ENCODE measurements at places on chromosomes 1 and 21. TPM values are rescaled to one million over a fixed set of nuclear protein-coding genes. Genes with fewer than 3 reads are reported as not detected.

SPRR2A gene
- not detected for total RNA-seq

TTF2 gene
- total RNA-seq = 14.0 TPM

EFCAB14 gene
- total RNA-seq = 25.9 TPM

ARTN gene
- total RNA-seq = 0.33 TPM

PLA2G2C gene
- total RNA-seq = not detected

EXO1 gene
- 22.2 TPM for total RNA-seq

CRNN gene
- not detected for total RNA-seq

PDE4B gene
- total RNA-seq = 4.5 TPM

LCE6A gene
- not detected for total RNA-seq

OR2T34 gene
- not detected for total RNA-seq

AADACL4 gene
- total RNA-seq = not detected

C1QC gene
- not detected for total RNA-seq

TOMM20 gene
- total RNA-seq = 105 TPM

NFASC gene
- total RNA-seq = 1.1 TPM

PLA2G2D gene
- not detected for total RNA-seq

ZNF593OS gene
- not detected for total RNA-seq

LRRC38 gene
- 0.11 TPM for total RNA-seq

AMY1B gene
- not detected for total RNA-seq

CLDN19 gene
- not detected for total RNA-seq

Measured in A549 treated with AZD2906 at 1 μM for 4 hours (cell line).